ENCODE measurements at places on chromosomes 3 and 15.

DNA sequence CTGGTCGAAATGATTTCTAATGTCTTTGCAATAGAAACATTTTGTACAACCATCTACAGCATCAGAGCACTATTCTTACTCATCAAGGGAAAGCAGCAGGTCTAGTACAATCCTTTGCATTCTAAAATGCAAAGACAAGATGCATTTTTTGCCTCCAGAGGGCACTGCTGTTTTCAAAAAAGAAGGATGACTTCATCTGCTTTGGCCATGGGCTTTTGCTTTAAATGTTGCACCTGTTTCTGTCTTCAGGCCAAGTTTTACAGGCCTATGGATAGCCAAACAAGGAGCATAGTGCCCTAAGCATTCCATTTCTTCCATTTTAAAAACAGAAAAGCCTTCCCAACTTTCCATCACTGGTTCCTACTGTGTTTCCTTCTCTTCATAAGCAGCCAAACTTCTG, 3.4 kb downstream of the PARP9 start:
- DNase-seq = no peak

DNA sequence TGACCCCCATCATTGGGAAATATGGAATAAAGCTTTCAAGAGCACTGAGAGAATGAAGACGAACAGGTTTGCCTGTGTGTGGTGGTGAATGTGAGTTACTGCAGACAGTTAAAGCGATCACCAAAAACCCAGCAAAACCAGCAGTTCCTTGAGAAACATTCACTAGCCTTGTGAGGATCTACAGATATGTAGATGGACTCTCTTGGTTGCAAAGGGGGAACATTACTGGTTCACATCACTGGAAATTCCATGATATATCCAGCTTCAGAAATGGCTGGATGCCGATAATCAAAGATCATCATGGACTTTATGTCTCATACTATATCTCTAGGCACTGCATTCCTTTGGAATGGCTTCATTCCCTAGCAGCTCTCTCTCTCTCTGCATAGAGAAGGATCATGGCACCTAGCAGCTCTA, 10.2 kb upstream of the HERC1 start:
- DNase-seq = no peak

DNA sequence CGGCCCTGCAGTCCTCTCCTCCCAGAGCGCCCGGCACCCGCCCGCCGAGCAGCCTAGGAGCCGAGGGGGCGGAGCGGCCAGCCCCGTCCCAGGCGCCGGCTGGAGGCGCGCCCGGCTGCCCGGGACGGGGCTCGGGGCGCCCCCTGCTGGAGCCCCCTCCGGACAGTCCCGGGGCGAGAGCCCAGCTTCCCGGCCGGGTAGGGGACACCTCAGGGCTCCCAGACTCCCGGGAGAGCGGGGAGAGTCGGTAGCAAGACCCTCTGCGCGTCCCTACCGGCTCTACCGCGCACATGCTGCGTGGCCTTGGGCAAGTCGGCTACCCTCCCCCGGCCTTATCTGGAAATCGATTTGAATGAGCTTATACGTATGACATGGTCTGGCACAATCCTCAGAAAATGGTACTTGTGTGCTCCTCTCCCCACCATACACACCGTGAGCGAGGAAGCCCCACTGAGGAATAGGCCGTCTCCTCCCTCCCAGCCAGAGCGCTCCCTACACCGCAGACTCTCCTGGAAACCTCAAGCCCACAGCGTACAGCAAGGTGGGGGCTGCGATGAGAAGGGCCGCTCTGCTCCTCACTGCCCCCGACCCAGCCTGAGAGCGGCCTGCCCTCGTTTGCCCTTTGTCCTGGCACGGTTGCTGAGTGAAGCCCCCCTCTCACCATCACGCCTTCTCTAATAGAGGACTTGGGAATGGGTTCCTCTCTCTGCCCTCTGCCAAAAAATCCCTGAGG, at the start of gene DAPK2:
DAPK2 (minus strand) TSS at position 65 of the 733 bp plus-strand sequence. CDS start 6,224 bp downstream, outside the sequence.
- peak; percentile 61 for DNase-seq

GRCh38 chr15:87731630-87732029, 524.9 kb downstream of the NTRK3 start:
- no peak for DNase-seq

GRCh38 chr15:79373728-79374127, 58.4 kb upstream of the MINAR1 start:
- DNase-seq = no peak

- no peak for DNase-seq
Observed at GRCh38 chr3:82640254-82640653, 878.8 kb upstream of the GBE1 start.

GRCh38 chr15:70535071-70535954, 228.0 kb downstream of the UACA start:
- DNase-seq = peak; percentile 15

- no peak for DNase-seq
Observed at GRCh38 chr3:60055765-60056164, 1005.9 kb upstream of the CFAP20DC start.

- DNase-seq = no peak
Observed at GRCh38 chr3:152731511-152731910, 103.4 kb upstream of the P2RY1 start.

GRCh38 chr3:26081806-26082205, 291.9 kb downstream of the OXSM start:
- DNase-seq = no peak

- no peak for DNase-seq
Observed at GRCh38 chr3:61401359-61401758, 150.1 kb upstream of the FHIT start.
